ENCODE measurements at places on chromosomes 5 and 9.

- no peak for DNase-seq
These were observed 25.9 kb upstream of the LURAP1L start for GRCh38 chr9:12748954-12749353.

DNA sequence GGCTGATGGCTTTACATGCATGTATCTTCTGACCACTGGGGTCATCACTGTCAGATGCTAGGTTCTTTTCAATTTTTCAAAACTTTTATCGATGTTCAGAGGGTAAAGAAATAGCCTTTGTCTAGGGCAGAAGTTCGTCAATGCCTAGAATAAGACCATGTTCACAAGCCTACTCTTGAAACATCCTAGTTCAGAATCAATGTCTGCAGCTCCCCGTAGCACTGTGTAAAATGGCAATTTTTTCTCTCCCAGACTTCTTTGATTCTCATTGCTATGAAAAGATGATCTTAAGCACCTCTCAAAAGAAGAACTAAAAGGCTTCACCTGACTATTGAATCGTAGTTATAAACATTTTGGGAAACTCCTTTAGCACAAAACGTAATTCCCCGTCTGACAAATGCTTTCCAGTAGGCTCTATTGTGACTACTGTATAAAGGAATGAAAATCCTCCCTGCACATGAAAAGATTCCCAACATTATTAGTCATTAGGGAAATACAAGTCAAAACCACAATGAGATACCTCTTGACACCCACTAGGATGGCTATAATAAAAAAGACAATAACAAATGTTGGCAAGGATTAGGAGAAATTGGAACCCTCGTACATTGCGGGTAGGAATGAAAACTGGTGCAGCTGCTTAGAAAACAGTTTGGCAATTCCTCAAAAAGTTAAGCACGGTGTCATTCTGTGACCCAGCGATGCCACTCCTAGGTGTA, 263.5 kb downstream of the ARHGAP26 start:
- no peak for DNase-seq

DNA sequence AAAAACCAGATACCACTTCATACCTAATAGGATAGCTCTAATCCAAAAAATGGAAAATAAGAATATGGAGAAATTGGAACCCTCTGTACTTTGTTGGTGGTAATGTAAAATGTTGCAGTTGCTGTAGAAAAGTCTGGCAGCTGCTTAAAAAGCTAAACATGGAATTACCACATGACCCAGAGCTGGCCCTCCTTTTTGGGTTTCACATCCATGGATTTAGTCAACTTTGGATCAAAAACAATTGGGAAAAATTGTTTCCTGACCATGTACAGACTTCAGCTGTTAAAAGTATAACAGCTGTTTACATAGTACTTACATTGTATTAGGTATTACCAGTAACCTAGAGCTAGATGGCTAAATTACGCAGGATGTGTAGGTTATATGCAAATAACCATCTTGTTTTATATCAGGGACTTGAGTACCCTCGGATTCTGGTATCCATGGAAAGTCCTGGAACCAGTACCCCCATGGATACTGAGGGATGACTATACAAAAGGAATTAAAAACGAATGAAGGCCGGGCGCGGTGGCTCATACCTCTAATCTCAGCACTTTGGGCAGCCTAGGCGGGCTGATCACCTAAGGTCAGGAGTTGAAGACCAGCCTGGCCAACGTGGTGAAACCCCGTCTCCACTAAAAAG, 15.8 kb downstream of the DNAJA1 start:
- no peak for DNase-seq

DNA sequence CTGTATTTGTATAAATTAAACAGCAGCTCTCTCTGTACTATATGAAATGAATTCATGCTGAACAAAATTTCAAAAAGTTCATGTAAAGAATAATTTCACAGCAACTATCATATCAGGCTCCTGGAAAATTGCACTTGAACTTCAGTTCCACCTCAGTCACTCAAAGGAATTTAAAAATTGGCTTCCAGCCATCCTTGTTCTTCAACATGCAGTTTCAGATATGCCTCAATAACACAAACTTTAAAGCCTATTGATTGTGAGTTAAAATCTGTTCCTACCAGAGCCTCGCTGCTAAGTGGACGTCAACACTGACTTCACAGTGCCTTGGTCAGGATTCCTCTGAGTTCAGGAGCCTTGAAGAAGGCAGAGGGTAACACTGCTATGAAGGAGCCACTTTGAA, 418.7 kb upstream of the WWC1 start:
- DNase-seq, result no peak

DNA sequence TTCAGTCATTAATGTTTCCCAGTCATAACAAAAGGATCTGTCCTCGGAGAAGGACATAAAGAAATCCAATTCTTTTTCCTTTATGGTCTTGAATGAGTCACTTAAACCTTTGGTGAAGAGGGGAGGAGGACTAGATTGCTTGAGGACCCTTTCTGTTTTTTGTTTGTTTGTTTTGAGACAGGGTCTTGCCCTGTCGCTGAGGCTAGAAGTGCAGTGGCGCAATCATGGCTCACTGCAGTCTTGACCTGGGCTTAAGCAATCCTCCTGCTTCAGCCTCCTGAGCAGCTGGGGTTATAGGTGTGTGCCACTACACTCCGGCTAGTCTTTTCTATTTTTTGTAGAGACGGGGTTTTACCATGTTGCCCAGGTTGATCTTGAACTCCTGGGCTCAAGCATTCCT, 12.3 kb downstream of the TIGD6 start:
- DNase-seq, result no peak

DNA sequence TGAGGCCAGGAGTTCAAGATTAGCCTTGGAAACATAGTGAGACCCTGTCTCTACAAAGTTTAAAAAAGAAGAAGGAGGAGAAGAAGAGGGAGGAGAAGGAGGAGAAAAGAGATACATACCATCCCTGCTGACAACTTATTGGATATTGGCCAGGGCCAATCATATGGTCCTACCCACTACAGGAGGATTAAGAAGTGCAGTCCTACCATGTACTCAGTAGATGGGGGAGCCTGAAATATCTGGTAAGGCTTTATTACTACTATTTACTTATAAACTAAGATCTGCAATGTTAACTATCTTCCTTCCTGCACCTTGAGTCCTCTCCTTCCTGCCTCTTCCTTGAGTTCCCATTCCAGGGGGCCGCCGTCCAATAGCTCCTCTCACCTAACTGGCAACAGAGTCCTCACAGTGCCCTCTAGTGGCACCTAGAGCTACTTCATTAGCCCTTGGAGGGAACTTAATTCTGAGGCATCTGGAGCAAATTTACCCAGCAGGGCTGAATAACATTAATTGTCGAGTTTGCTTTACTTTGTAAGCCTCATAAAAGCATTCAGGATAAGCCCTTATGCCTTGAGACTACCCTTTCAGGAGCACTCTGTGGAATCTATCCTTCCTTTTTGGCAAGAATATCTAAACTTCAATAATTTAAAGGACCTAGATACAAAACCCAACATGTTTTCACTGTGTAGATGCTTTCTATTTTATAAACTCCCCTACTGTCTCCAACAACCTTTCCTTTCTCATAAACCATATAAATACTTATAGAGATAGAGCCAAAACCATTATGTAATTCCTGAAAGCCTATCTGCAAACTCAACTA, 39.1 kb upstream of the RANBP6 start:
- DNase-seq, result no peak

GRCh38 chr5:10559871-10560270, 4.0 kb upstream of the ANKRD33B start:
- no peak for DNase-seq

DNA sequence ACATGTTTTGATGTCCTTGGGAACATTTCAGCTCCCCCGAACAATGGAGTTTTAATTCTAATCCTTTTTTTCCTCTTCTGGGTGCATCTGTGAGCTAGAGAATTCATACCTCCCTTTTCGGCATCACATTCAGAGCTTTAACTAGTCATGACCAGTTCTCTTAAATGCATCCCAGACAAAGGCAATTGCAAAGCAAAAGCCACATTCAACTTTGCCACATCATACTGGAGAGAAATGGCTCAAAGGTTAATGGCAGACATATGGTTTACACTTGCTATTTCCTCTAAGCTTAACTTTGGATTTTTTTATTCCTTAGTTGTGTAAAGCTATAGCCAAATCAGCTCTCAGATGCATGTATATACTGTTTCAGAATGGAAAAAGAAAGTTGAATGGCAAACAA, 153.3 kb downstream of the ESM1 start:
- DNase-seq, result no peak

DNA sequence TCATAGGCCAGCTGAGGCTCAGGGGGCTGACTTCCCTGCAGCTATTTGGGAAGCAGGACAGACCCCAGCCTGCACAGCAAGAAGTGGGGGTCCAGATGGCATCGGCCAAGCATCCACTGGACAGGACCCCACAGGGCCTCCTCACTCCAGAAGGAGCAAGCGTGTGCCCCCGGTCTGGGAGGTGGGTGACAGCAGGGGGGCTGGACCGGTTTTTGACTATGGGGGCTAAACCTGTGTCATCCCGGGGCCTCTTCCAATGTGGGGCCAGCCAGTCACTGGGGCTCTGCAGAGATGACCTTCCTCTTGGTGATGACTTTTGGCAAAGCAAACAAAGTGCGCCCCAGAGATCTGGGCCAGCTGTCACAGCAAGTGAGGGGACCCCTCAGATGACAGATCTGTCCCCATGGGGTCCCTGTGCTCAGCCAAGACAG, 163.9 kb downstream of the OLFM1 start:
- DNase-seq, result no peak

DNA sequence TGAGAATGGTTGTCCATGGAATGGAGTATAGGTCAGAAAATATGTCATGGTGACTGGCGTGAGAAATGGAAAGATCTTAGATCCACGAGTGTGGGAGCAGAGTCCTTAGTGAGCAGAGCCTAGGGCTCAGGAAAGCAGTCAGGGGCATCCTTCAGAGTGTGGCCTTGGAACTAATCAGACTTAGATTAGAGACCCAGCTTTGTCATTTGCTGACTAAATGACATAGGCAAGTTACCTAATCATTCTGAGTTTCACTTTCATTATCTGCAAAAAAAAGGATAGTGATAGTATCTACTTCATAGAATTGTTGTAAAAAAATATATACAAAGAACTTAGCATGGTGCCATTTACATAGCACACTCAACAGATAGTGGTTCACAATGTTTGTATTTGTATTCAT, 24.3 kb upstream of the SLIT3 start:
- no peak for DNase-seq

DNA sequence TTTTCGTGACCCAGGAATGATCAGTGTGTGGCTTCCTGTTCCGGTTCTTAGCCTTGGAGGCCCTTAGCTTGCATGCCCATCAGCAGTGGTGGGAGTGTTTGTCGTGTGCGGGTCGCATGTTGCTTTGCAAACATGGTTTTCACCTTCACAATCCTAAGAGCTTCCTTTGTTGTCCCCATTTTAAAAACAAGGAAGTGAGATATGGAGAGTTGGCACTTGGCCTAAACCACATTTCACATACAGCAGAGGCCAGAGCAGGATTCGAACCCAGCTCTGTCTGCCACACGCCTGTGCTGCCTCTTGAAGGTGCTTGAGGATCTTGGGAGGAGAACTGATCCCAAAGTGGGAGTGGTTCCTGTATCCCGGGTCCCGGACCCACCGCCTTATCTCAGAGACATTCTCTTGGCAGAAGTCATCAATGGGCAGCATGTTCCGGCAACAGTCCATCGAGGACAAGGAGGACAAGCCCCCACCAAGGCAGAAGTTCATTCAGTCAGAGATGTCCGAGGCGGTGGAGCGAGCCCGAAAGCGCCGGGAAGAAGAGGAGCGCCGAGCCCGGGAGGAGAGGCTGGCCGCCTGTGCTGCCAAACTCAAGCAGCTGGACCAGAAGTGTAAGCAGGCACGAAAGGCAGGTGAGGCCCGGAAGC, 38.2 kb upstream of the POMT1 start:
- DNase-seq, result no peak

DNA sequence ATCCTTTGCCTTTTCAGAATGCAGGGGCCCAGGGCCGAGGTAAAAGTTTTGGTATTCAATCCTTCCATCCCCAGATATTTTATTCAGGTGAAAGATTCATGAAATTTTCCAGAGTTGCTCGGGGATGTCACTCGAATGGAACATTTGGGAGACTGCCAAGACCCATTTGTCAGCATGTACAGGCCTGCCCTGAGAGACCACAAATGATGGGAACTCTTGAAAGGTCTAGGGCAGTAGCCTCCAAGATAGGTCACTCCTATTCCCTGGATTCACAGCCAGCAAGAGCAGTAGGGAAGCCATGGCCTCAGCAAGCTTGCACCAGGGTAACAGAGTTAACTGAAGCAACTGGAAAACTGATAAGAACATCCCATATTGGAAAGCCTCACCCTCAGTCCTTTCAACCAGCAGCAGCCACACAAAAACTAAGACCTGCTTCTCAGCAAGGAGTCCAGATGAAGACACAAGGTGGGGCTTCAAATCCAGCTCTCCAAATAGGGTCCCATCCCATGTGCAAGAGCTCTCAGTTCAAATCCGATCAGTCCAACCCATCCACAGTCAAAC, 12.5 kb downstream of the CARD6 start:
- DNase-seq, result no peak

GRCh38 chr5:65854925-65855324, 71.5 kb upstream of the ERBIN start:
- no peak for DNase-seq

DNA sequence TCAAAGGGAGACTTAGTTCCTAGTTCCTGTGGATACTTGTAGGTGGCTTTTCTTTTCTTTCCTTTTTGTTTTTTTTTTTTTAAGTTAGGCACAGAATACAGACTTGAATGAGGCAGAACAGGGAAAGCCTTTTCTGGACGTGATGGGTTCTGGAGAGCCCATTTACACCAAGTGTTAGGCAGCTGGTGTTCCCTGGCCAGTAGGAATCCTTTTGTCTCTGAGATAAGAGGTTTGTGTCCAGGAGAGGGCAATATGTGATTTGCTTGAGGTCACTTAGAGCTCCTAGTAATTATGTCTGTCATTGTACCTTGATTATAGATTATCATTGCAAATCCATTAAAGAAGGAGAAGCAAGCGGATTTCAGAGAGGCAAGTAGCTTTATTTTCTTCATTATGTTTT, 9.1 kb downstream of the MEGF10 start:
- no peak for DNase-seq

DNA sequence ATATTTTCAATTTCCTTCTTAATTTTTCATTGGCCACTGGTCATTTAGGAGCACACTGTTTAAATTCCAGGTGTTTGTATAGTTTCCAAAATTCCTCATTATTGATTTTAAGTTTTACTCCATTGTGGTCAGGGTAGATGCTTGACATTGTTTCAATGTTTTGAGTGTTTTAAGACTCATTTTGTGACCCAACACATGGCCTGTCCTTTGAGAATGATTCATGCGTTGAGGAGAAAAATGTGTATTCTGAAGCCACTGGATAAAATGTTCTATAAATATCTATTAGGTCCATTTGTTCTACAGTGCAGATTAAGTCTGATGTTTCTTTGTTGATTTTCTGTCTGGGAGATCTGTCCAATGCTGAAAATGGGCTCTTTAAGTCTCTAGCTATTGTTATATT, 24.4 kb upstream of the FNIP1 start:
- DNase-seq, result no peak

DNA sequence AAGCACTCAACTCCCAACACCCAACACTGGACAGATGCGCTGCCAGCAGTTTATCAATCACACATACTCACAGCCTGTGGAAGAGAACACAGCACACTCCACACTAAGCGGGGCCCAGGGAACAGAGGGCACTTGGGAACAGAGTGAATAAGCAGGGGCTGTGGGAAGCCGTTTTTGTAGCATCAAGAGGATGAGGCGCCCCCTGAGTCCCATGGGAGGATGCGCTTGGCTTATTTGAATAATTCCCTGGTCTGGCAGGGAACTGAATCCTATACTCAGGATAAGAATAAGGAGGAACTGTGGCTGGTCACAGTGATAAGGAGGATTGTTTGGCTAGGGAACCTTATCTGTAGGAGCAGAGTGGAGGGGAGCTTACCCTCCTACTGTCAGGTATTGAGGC, 96.1 kb upstream of the DNAH5 start:
- no peak for DNase-seq

- no peak for DNase-seq
These were observed 29.6 kb downstream of the RC3H2 start for GRCh38 chr9:122875523-122875922.

Measured in esophagus squamous epithelium (tissue), 5 donors.